ENCODE measurements at places on chromosomes 5 and 9. TPM values are rescaled to one million over a fixed set of nuclear protein-coding genes. Genes with fewer than 3 reads are reported as not detected.

SLCO4C1 gene
- not detected for total RNA-seq

DOCK2 gene
- 1.4 TPM for total RNA-seq

GCNT4 gene
- total RNA-seq, result 9.9 TPM

IZUMO3 gene
- not detected for total RNA-seq
